ENCODE measurements at places on chromosomes 5 and 9.
A peak's percentile ranks its signal among the peaks of the same experiment; 100 is the strongest.

DNA sequence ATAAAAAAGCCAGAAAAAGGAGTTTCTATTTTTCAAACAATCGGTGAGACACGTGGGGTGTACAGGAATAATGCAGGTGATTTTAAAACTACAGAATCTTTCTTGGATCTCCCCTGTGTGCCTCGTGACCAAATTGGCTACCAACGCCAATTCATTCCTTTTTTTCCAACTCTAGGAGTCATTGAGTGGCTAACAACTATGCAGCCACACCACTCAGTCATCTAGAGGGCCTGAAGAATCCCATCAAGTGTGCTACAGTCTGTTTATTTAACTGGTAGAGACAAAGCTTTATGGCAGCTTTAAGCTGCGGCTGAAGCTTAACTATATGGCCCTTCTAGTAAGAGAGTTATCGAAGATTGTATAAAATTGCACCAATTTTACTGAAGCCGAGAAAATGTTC is 113.1 kb upstream of the NIPBL start:
- DNase-seq, result no peak

DNA sequence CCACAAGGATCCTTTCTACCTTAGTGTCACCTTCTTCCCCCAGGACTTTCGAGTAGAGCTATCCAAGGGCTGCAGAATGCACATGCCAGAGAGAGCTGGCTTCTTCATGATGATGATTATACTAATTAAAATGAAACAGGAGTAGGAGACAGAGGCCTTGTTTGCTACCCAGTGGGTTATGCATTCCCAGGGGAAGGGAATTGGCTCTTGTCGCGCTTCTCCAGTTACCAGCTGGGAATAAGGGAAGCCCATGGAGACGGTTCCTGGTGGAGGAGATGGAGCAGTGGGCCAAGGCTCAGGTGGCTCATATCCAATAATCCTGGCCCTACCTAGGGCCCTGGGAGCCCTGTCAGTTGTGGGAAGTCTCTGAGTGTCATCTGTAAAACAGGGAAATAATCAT is 65.1 kb downstream of the WWC1 start:
- no peak for DNase-seq

- DNase-seq, result no peak
Observed at GRCh38 chr5:59999056-59999455, 105.5 kb upstream of the PDE4D start.

DNA sequence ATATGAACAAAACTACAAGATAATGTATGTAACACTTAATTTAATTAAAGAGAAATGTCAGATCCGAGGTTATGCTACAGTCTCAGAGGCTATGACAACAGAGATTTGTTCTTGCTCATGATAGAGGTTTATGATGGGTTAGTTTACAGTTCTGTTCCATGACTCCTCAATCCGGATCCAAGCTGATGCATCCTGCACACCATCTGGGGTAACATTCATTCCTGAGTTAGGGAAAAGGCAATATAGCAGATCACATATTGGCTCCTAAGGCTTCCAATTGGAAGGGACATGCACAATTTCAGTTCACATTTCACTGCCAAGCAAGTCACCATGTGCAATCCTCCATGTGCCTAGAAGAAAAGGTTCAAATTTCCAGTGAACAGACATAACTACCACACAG is 40.4 kb downstream of the ABLIM3 start:
- DNase-seq, result no peak

GRCh38 chr5:149358294-149358651 is 427 bp downstream of the PCYOX1L start:
- DNase-seq, result peak; percentile 23

DNA sequence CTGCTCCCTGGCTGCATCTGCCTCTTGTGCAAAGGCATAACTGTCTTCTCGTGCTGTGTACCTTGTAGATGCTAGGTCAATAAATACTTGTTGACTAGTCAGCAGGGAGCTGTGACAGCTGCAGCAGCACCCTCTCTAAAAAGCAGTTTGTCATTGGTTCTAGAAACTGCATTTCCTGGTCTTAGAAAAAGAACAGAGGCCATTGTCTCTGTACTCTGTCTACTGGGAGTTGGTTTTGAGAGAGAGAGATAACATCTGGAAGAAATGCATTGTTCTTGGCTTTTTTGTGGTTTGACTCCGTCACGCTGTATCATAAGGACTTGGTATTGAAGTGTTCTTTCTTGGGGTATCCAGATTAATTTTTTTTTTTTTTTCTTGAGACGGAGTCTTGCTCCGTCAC is 32.3 kb downstream of the SH3GLB2 start:
- no peak for DNase-seq

GRCh38 chr9:571066-571465 is 270.4 kb upstream of the DMRT1 start:
- no peak for DNase-seq

GRCh38 chr9:36023260-36024048 is 13.3 kb upstream of the RECK start:
- peak; percentile 72 for DNase-seq

- DNase-seq, result no peak
Observed at GRCh38 chr5:154228696-154229095, 38.2 kb downstream of the GALNT10 start.

- no peak for DNase-seq
Observed at GRCh38 chr5:56195016-56195415, 38.1 kb downstream of the ANKRD55 start.

- DNase-seq, result no peak
Observed at GRCh38 chr5:56024810-56025150, 30.0 kb upstream of the IL6ST start.

DNA sequence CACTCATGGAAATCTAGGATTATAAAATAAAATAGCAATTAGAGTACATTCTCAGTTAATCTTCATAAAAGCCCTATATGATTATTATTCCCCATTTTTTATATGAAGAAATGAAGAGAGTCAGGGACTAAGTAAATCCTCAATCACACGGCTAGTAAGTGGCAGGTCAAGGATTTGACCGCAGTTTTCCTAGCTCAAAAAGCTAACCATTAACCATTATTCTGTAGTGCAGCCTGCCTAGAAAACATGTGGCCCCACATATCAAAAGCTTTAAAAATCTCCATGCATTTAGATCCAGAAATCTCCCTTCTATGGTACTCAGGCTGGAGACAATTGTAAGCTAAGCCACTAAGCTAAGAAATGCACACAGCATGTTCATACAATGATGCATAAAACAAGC is 21.4 kb downstream of the EPB41L4A start:
- no peak for DNase-seq

- DNase-seq, result peak; percentile 22
Observed at GRCh38 chr5:77957-78804, 13.8 kb upstream of the PLEKHG4B start.

GRCh38 chr5:151683986-151684588 is 2.6 kb downstream of the SPARC start:
- DNase-seq, result no peak

DNA sequence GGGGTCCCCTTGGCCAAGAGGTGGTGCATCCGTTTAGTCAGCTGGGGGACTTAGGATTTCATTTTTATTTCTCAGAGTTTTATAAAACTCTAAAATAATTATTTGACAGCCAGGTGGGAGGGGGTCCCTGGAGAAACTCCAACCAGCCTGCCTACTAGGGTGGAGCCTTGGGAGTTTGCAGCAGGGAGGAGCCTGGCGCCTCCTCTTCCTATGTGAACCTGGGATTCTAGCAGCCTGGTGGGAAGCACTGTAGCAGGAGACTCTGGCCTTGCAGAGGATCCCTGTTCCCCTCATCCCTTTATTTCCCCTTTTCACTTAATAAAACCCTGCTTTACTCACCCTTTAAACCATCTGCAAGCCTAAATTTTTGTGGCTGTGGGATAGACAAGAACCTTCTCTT is 50.8 kb downstream of the FXN start:
- DNase-seq, result no peak
